ENCODE measurements at places on chromosomes 12 and 14.

DNA sequence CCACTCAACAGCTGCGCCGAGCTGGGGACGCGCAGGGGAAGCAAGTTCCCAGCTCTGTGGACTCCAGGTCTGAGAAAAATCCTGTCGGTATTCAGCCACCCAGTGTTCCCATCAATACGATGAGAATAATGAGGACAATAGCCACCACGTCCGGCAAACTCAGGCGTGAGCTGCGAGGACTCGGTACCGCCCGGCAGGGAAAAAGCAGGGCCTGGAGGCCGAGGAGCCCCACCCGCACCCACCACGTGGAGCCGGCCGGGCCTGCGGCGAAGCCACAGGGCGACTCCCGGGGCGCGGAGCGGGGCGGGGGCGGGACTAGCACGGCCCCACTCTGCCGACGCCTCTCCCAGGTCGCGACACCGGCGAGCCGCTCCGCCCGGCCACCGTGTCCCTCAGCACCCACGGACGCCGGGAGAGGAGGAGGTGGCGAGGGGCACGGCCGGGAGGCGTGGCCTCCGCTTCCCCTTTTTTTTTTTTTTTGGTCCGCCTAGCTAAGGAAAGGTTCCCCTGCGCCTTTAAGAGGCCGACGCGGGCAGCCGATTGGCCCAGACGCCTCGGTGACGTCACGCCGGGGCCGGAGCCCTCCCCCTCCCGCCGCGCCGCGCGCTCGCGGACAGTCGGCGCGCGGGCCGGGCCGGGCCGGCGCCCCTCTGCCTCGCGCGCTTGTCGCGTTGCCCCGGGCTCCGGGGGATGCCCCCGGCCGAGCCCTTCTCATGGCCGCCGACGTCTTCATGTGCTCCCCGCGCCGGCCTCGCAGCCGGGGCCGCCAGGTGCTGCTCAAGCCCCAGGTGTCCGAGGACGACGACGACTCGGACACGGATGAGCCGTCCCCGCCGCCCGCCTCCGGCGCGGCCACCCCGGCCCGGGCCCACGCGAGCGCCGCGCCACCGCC lies at the start of gene MLXIP:
MLXIP (plus strand) TSS at position 616 of the 892 bp plus-strand sequence; CDS start at position 714, 98 bp downstream.
- peaks cover 31% of the 10 kb centered on the region for H3K4me1 ChIP-seq
- H3K4me3 ChIP-seq, result peak within 1 kb of the TSS; percentile 98
- peak; percentile 85 for DNase-seq
- H3K27me3 ChIP-seq, result no peaks in the 10 kb centered on the region
- peaks cover 3% of the 10 kb centered on the region for H3K36me3 ChIP-seq

DNA sequence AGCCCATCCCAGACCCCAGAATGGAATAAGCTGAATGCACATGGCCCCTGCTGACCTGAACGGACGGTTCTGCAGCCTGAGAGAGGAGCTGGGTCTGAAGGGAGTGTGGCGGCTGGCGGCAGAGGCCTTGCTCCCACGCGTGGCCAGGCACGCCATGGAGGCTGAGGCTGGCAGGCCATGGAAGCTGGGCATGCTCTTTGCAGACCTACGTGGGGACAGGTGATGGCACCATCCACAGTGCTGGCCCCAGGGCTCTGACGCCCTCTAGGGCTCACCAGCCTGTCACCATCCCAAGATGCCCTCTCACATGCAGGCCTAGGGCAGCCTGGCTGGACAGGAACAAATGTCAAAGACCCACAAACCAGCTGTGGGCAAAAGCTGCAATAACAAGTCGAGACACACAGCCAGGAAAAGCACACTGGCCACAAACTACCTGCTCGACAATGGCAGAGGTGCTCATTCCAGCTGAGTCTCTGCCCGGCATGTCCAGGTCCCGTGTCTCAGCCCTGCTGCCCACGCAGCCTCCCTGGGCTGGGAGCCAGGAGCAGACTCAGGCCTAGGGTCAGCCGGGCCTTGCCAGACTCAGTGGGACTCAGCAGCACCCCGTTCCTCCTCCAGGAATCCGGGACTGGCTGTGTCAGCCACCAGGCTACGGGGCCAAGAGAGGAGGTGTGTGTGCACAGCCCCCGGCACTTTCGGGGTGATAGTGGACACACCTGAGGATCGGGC lies 19.7 kb downstream of the BTBD6 start:
- H3K27ac ChIP-seq, result no peak overlapping the region
- no peak for DNase-seq
- H3K4me1 ChIP-seq, result peaks cover 2% of the 10 kb centered on the region
- H3K27me3 ChIP-seq, result no peaks in the 10 kb centered on the region
- no peak overlapping the region for H3K4me3 ChIP-seq
- H3K36me3 ChIP-seq, result peaks cover 45% of the 10 kb centered on the region

GRCh38 chr14:64762044-64763034 lies 58.1 kb downstream of the PLEKHG3 start:
- H3K36me3 ChIP-seq, result no peaks in the 10 kb centered on the region
- no peak for DNase-seq
- no peaks in the 10 kb centered on the region for H3K4me1 ChIP-seq
- peaks cover 3% of the 10 kb centered on the region for H3K27me3 ChIP-seq

DNA sequence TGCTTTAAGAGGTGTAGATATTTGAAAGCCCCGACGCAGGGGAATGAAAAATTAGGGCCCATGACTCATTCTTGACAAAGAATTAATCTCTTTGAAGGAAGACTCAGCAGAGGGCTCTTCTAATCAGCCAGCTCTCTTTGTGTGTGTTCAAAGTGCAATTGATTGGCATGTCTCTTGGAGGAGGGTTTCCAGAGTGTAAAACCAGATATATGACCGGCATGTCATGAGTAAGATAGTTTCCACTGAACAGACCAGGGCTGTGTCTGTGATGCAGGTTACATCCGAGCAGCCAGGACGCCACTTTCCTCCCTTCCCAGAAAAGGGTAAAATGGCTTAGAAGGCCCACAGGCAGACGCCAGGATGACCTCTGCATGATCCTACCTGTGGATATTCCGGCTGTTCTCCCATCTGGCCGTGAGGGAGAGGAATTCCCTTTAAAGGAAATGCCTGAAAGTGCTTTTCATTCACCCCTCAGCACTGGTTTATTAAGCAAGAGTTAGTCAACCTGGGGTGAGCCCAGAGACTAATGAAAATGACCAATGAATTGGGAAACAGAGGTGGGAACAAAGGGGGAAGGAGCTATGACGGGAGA lies 7.2 kb upstream of the KRT75 start:
- no peak overlapping the region for H3K27ac ChIP-seq
- H3K36me3 ChIP-seq, result no peaks in the 10 kb centered on the region
- H3K4me1 ChIP-seq, result no peaks in the 10 kb centered on the region

- no peak for DNase-seq
- H3K36me3 ChIP-seq, result no peaks in the 10 kb centered on the region
- no peaks in the 10 kb centered on the region for H3K27me3 ChIP-seq
- no peak overlapping the region for H3K4me3 ChIP-seq
- no peak overlapping the region for H3K27ac ChIP-seq
- H3K4me1 ChIP-seq, result peaks cover 25% of the 10 kb centered on the region
Measured at GRCh38 chr12:31785318-31785717, 56.5 kb upstream of the AMN1 start.

- H3K27ac ChIP-seq, result no peak overlapping the region
- H3K4me3 ChIP-seq, result no peak overlapping the region
- no peak for DNase-seq
- H3K36me3 ChIP-seq, result no peaks in the 10 kb centered on the region
Measured at GRCh38 chr14:53295985-53296582, 143.0 kb upstream of the DDHD1 start.

DNA sequence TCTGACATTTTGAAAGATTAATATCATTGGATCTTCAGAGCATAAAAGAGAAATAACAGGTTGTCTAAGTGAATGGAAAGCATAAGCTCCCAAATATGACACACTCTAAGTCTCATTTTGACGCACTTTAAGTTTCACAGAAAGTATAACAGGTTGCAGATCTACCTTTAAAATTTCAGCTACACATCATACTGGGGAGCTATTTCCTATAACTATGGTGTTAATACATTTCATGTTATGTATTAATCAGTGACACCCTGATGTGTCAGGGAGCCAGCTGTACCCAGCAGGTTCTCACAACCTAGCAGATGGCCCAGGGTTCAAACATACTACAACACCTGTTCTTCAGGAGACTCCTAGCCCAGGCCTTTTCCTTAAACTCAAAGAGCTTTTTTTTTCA lies 31.1 kb upstream of the TMX1 start:
- H3K4me3 ChIP-seq, result no peak overlapping the region
- no peaks in the 10 kb centered on the region for H3K36me3 ChIP-seq
- no peaks in the 10 kb centered on the region for H3K4me1 ChIP-seq
- H3K27ac ChIP-seq, result no peak overlapping the region
- no peak for DNase-seq

DNA sequence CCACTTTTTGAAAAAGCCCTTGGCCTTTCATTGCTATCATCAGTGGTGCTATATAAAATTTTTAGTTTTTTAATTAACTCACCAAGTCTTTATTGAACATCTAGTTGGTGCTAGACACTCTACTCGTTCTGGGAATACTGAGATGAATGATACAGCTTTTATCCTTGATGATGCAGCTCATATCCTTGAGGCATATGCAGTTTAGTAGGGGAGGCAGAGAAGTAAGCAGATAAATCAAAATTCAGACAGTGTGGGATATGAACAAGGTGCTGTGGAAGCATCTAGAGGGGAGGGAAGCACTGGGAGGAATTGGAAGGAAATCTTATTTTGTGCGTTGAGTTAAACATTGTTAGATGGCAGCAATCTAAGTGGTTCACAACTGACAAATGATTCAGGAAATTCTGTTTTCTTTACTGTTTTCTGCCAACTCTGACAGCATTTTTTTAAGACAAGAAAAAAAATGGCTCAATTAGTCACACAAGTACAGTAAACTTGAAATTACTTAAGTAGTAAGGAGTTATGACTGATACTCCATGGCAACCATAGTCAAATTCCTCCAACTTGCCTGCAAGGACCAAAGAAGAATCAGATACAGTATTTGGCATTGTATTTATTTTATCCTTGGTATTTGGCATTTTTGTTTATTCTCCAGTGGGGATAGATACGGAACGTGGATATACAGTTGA lies 119.2 kb downstream of the TMTC2 start:
- no peak overlapping the region for H3K4me3 ChIP-seq
- H3K27ac ChIP-seq, result no peak overlapping the region
- no peaks in the 10 kb centered on the region for H3K4me1 ChIP-seq
- no peaks in the 10 kb centered on the region for H3K27me3 ChIP-seq
- no peak for DNase-seq

- no peaks in the 10 kb centered on the region for H3K36me3 ChIP-seq
- no peaks in the 10 kb centered on the region for H3K4me1 ChIP-seq
- H3K4me3 ChIP-seq, result no peak overlapping the region
- no peak overlapping the region for H3K27ac ChIP-seq
- no peak for DNase-seq
- H3K27me3 ChIP-seq, result peaks cover 7% of the 10 kb centered on the region
Measured at GRCh38 chr14:59176765-59177164, 11.7 kb upstream of the DAAM1 start.

GRCh38 chr12:102064476-102064875 lies 2.7 kb upstream of the WASHC3 start:
- peaks cover 8% of the 10 kb centered on the region for H3K36me3 ChIP-seq
- no peak for DNase-seq
- H3K27me3 ChIP-seq, result peaks cover 11% of the 10 kb centered on the region
- H3K4me1 ChIP-seq, result peaks cover 24% of the 10 kb centered on the region
- H3K27ac ChIP-seq, result no peak overlapping the region
- no peak overlapping the region for H3K4me3 ChIP-seq

DNA sequence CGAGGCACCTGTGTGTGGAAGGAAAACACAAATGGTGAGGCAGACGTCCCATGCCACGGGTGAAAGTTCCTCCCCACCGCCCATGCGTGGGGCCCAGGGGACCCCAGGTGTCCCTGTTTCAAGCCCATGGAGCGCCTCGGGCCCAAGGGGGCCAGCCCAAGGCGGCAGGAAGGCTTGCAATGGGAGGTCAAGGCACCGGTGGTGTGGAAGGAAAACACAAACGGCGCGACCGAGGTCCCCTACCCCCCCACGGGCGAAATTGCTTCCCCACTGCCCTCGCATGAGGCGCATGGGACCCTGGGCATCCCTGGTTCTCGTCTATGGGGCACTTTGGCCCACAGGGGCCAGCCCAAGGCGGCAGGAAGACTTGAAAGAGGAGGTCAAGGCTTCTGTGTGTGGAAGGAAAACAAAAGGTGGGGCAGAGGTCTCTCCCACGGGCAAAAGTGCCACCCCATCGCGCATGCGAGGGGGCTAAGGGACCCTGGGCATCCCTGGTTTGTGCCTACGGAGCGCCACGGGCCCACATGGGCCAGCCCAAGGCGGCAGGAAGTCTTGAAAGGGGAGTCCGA lies 379.4 kb downstream of the ALG10 start:
- no peak overlapping the region for H3K4me3 ChIP-seq
- H3K36me3 ChIP-seq, result no peaks in the 10 kb centered on the region
- no peak for DNase-seq
- no peaks in the 10 kb centered on the region for H3K4me1 ChIP-seq

DNA sequence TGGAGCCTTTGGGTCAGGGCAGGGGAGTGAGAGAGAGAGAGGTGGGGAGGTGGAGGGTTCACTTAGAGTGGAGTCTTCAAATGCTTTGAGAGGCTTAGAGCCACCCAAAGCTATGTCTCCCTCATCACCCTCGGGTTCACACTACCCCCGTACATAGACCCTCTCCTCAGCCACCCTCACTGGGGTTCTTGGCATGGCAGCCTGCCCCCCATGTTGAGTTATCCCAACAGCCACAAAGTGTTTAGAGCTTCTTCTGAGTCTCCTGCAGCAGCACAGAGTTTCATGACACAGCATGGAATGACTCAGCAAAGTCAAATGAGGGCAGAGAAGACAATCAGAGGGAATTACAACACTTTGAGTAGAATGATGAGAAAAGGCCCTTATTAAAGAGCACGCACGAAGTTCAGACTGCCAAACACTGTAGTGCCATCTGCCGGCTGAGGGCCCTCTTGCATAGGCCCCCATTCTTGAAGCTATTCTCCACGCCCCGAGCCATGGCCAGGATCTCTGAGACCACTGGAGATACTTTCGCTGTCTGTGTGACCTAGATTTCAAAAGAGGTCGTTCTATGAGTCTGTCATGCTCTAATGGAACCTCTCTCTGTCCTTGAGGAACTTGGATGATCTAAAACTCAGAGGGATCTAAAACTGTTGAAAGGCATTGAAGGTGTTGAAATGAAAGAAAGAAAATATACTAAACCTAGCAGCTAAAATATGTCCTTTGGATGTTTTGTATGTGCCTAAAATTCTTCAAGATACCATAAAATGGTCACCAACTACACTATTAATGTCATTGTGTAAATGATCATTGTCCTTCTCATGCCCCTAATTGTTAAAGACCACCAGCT lies 221.9 kb downstream of the PELI2 start:
- DNase-seq, result peak; percentile 37
- H3K27ac ChIP-seq, result no peak overlapping the region
- no peaks in the 10 kb centered on the region for H3K27me3 ChIP-seq

GRCh38 chr14:106459971-106460730 lies 933.8 kb downstream of the TMEM121 start:
- H3K27me3 ChIP-seq, result no peaks in the 10 kb centered on the region
- H3K27ac ChIP-seq, result no peak overlapping the region
- peak; percentile 41 for DNase-seq
- no peaks in the 10 kb centered on the region for H3K36me3 ChIP-seq

DNA sequence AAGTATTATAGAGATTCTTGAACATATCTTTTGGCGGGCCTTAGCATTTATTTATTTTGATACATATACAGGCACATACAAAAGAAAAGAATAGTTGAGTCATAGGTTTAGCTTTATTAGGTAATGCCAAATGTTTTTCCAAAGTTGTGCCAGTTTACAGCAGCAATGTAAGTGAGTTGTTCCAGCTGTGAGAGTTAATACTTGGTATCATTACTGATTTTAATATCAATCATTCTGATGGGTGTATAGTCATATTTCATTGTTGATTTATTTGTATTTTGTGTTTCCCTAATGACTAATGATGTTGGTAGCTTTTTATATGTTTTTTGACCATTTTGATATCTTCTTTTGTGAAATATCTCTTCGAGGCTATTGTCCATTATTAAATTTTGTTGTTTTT lies 122.4 kb downstream of the MIPOL1 start:
- no peaks in the 10 kb centered on the region for H3K36me3 ChIP-seq
- H3K27me3 ChIP-seq, result no peaks in the 10 kb centered on the region
- H3K4me1 ChIP-seq, result no peaks in the 10 kb centered on the region
- no peak overlapping the region for H3K27ac ChIP-seq
- DNase-seq, result no peak
